ENCODE measurements at places on chromosomes 5 and 9.

- DNase-seq, result no peak
These were observed 1.2 kb downstream of the CXXC5 start for GRCh38 chr5:139649082-139649991.

DNA sequence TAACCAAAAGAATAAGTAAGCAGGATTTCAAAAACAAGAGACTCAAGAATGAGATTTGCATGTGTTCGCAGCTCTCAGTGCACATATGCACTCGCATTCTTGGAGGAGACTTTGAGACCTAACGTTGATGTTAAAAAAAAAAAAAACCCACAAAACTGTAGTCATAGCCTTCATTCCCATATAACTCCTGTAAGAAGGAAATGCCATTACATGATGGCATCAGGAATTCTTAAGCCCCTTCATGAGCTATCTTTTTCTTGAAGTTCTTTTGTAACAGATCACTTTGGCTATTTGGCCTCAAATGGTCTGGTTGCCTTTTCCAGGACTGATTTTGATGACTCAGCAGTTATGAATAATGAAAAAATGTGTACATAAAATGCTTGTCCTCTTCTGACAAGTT lies 113.8 kb downstream of the ALDH1A1 start:
- DNase-seq, result no peak

GRCh38 chr9:84819491-84819991 lies 150.0 kb downstream of the NTRK2 start:
- DNase-seq, result no peak

- DNase-seq, result peak; percentile 3
These were observed 144.6 kb downstream of the CETN3 start for GRCh38 chr5:90264689-90265544.

DNA sequence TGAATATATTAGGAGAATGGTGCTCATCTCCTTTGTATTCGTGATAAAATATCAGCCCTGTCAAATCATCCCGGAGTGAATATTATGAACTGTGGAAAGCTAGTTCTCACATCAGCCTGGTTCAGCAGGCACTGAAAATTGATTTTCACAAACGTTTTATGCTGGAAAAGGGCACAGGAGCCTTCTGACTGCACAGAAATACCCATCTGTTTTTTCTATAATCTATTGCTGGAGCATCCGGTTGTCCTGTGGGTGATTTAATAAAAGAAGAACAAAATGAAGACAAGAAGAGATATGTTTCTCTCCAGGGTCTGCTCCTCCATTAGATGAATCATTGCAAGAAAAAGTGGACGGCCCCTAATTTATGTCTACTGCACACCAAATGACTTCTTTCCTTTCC lies 85.3 kb downstream of the PRLR start:
- no peak for DNase-seq

DNA sequence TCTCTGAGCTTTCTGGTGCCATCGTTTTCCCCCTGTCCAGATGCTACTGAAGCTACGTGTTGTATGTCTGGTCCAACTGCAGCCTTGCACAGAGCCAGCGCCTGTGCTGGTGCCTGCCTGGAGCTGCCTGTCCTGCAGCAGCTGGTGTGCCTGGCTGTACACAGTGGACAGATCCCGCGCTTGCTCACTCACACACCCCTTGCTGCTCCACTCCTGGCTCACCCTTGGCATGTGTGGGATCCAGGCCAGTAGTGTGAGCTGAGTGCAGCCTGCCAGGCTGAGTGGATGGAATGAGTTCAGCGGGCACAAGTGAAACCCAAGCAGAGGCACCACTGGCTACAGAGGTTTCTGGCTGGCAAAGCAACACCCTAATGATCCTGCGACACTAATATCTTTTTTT lies 40.4 kb downstream of the FER start:
- DNase-seq, result no peak

DNA sequence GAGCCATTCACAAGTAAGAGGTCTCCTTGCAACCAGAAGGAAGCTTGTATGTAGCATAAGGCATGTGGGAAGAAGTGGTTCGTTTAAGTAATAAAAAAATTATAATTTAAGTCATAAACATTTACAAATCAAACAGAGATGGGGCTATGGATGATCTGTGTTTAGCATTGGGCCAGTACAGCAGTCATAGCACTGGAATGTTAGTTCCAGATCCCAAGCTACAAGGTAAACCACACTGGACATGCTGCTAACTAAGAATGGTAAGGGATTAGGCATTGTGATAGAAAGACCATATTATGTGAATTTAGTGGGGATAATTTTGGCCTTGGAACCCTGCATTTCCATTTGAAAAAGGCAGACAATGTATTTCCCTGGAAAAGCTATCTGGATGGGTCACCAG lies 170.4 kb upstream of the KCNN2 start:
- no peak for DNase-seq

GRCh38 chr5:136676685-136677084 lies 311.3 kb upstream of the TRPC7 start:
- no peak for DNase-seq

GRCh38 chr5:72587661-72588308 lies 80.6 kb upstream of the ZNF366 start:
- DNase-seq, result no peak

DNA sequence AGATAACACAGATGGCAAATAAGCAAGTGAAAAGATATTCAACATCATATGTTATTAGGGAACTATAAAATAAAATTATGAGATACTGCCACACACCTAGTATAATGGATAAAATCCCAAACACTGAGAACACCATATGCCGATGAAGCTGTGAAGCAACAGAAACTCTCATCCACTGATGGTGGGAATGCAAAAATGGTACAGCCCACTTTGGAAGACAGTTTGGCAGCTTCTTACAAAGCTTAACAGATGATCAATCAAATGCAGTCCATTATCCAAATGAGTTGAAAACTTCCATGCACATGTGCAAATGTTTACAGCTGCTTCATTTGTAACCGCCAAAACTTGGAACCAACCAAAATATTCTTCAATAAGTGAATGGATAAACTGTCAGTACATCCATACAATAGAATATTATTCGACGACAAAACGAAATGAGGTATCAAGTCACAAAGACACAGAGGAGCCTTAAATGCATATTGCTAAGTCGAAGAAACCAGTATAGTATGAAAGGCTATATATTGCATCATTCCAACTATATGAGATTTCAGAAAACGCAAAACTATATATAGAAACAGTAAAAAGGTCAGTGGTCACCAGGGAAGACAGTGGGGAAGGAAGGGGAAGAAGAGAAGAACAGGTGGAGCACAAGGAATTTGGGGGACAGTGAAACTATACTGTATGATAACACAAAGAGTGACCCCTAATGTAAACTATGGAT lies 14.9 kb downstream of the PFDN1 start:
- no peak for DNase-seq

DNA sequence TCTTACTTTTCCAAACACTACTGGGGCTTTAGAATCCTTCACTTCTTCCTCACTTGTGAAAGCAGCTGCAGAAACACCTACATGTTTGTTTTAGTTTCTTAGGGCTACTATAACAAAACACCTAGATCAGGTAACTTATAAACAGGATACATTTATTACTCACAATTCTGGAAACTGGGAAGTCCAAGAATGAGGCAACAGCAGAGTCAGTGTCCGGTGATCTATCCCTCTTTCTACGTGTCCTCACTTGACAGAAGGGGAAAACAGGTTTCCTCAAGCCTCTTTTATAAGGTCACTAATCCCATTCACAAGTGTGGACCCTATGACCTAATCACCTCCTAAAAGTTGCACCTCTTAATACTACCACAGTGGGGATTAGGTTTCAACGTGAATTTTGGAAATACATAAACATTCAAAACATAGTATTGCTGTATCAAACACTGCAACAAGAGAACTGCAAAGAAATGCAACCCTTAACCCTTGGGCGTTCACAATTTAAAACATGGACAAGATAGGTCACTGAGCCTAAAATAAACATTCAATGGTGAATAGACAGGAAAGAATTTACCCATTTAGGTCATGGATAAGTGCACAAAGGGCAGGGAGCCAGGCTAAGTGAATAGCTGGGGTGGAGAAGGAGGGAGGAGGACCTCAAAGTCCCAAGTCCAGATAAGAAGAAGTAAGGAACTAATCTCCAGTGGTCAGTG lies 104.3 kb downstream of the PIK3R1 start:
- no peak for DNase-seq

DNA sequence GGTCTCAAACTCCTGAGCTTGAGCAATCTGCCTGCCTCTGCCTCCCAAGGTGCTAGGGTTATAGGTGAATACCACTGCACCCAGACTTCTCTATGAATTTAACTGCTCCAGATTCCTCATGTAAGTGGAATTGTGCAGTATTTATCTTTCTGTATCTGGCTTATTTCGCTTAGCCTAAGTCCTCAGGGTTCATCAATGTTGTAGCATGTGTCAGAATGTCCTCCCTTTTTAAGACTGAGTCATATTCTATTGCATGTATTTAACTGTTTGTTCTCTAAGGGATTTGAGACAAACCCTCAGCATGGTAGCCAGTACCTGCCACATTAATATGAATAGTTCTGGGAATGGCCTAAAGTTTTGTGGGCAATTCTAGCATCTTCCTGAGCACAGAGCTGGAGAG lies 53.9 kb upstream of the TUT7 start:
- DNase-seq, result no peak

DNA sequence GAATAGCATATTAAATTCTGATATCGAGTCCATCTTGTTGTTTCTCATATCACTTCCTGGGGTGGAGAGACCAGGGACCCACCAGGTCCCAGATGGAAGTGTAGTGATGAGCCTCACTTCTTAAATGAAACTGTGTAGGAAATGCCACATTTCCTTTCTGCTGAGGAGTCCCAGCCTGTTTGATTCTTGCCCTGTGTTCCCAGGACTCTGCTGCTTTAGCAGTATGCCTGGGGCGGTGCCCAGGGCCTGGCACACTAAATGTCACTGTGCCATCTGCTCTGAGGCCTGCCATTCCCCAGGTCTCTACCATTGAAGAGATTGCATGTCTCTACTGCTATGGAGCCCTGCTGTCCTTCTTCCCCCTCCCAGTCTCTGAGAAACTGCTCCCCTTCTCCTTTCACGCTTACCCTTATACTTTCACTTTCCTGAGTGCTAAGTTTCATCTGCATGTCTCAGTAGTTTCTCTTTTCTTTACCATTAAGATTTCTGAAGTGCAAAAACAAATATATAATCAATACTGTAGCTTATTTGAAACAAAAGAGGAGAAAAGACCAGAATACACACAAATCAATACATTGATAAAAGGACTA lies 260.4 kb downstream of the GABRB2 start:
- DNase-seq, result no peak

- DNase-seq, result no peak
These were observed 56.9 kb upstream of the IL7R start for GRCh38 chr5:35799753-35800152.

DNA sequence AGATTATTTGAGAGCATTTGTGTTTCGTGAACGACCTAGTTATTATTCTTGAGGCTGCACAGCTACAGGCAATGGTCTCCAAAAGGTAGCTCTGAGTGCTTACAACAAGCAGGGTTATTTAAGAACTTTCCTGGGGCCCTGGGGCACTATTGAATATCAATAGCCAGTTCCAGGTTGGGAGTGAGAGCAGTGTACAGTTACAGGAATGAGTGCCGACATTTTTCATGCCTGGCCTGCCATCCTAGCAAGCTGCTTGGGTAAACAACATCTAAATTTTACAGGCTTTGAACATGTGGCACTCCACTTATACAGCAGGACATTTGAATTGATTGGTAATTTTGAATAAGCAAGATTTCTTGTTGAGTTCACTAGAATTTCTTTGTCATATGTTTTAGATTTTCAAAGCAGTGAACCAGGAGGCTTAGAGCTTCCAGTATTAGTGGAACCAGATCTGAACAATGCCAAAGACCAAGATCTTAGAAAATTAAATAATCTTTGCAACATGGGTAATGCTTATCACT lies 171.9 kb upstream of the GDNF start:
- DNase-seq, result peak; percentile 28

DNA sequence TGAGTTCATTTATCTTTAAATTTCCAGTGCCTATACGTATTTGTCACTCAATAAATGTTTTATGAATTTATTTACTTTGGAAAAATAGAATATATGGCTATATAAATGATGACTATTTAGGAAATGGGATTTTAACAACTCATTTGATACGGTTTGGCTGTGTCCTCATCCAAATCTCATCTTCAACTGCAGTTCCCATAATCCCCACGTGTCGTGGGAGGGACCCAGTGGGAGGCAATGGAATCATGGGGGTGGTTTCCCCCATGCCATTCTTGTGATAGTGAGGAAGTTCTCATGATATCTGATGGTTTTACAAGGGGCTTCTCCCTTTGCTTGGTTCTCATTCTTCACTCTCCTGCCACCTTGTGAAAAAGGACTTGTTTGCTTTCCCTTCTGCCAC lies 187.6 kb upstream of the EFNA5 start:
- DNase-seq, result no peak

DNA sequence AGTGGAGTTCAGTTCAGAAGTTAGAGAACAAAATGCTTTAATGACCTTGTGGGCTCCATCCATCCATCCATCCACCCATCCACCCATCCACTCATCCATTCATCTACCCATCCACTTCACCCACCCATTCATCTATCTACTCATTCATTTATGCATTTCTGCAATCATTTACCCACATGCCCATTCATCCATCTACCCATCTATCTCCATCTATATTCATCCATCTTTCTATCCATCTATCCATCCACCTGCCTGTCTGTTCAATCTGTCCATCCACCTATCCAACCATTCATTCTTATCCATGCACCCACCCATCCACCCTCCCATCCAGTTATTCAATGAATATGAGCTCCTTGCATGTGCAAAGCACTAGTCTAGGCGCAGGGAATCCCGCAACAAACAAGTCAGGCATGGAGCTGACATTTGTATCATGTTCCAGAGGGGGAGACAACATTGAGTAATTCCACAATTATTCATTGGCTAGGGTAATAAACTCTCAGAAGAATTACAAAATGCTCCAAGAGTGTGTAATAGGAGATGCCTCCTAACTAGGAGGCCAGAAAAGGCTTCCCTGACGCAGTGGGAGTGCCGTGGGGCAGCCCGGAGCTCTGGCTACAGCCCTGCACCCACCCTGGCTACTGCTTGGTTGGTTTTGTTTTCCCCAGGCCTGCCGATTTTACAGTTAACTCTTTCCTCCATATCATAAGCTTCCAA lies 211.2 kb downstream of the NXNL2 start:
- no peak for DNase-seq

- no peak for DNase-seq
These were observed 52.5 kb upstream of the CDKN2AIPNL start for GRCh38 chr5:134463991-134464760.

DNA sequence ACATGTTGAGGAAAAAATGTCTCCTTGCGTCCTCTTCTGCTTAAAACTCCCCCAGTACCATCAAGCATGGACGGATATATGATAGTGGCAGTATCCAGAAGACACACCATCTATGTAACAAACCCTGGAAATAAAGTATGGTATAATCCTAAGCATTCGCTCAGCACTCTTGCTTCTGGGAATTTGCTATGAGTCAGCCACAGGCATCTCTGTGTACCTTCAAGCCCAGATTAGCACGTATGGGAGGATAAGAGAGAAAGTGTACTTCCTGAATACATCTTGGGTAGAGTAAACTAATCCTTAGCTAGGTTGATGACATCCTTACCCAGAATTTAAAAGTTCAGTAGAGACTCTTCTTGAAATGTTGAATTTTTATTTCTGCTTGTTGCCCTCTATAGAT lies 71.2 kb downstream of the GHR start:
- no peak for DNase-seq
